SK-MEL-5 (cell line): ENCODE measurements at places on chromosomes 2 and 18. TPM values are rescaled to one million over a fixed set of nuclear protein-coding genes. Genes with fewer than 3 reads are reported as not detected.

ERICH2 gene
- 0.45 and 1.4 TPM in 2 replicates for total RNA-seq

TRPM8 gene
- total RNA-seq, result 28.7 and 32.7 TPM in 2 replicates

SERPINB3 gene
- not detected in 2 replicates for total RNA-seq

BMP10 gene
- total RNA-seq, result not detected in 2 replicates

CDH20 gene
- not detected in 2 replicates for total RNA-seq

ASB1 gene
- total RNA-seq, result 21.2 and 21.3 TPM in 2 replicates

C2orf15 gene
- 1.4 TPM in 1 of 2 replicates, not detected in the other for total RNA-seq

DCDC2C gene
- not detected in 2 replicates for total RNA-seq

CCDC148 gene
- 0.13 TPM in 1 of 2 replicates, not detected in the other for total RNA-seq

STARD6 gene
- not detected in 2 replicates for total RNA-seq

VIT gene
- not detected in 2 replicates for total RNA-seq

ERFE gene
- total RNA-seq, result 22.3 and 29.3 TPM in 2 replicates

PSMD14 gene
- total RNA-seq, result 109 and 114 TPM in 2 replicates

POMC gene
- not detected in 2 replicates for total RNA-seq

MTX2 gene
- total RNA-seq, result 85.3 and 86.0 TPM in 2 replicates

MORN2 gene
- 39.3 and 40.4 TPM in 2 replicates for total RNA-seq

HOXD10 gene
- total RNA-seq, result 1.3 TPM in 1 of 2 replicates, not detected in the other

PTPRM gene
- total RNA-seq, result 42.9 and 43.7 TPM in 2 replicates

TCF23 gene
- not detected in 2 replicates for total RNA-seq

UGT1A8 gene
- total RNA-seq, result not detected in 2 replicates

NR4A2 gene
- total RNA-seq, result 4.3 and 5.2 TPM in 2 replicates

CROCC2 gene
- not detected in 2 replicates for total RNA-seq

RIOK3 gene
- 52.4 and 58.5 TPM in 2 replicates for total RNA-seq

SIX3 gene
- not detected in 2 replicates for total RNA-seq

IL18RAP gene
- not detected in 2 replicates for total RNA-seq

C2orf78 gene
- total RNA-seq, result not detected in 2 replicates

TPO gene
- not detected in 2 replicates for total RNA-seq

CHRNG gene
- total RNA-seq, result not detected in 2 replicates

UGT1A10 gene
- not detected in 2 replicates for total RNA-seq

PCGF1 gene
- total RNA-seq, result 72.8 and 72.9 TPM in 2 replicates

ANKRD62 gene
- 0.29 and 0.37 TPM in 2 replicates for total RNA-seq

CCDC74B gene
- 1.3 and 2.9 TPM in 2 replicates for total RNA-seq
